Stimulated activated CD4-positive, alpha-beta T cell treated with anti-CD3 and anti-CD28 coated beads, Interleukin-12 subunit alpha, Interleukin-12 subunit beta, amount 100 ng/mL, for 48 hours (primary cell): ENCODE measurements at places on chromosomes 6 and 20.

DNA sequence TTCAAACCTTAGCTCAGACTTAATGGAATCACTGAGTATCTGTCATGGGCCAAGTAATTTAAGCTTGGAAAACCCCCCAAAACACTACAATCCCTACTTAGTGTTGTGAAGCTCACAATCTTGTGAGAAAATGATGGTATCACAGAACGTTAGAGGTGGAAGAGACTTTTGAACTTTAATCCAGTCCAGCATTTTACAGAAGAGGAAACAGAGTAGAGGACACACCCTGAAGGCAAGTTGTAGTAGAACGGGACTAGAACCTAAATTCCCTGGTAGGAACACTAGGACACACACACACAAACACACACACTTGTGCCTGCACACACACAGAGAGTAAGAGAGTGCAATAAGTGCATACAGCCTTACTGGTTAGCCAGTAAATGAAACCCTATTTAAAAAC, 50.2 kb upstream of the CAP2 start:
- DNase-seq: no peak

DNA sequence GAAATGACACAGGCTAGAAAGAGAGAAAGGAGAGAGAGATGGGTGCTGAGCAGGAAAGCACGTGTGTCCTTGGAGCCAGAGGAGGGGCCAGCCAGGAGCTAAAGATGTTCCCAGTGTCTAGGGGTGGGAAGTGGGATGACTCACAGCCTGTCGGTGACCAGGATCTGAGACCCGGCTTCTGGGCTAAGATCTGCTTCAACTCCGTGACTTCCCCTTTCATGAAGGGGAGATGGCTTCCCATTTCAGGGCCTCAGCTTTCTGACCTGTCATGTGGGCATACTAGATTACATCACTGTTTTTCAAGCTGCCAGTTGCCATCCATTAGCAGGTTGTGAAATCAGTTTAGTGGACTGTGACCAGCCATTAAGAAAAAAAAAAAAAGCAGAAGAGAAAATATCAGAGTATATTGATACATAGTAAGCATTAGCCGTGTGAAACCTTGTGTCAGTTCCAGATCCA, 5.4 kb downstream of the TGM3 start:
- no peak for DNase-seq

- DNase-seq: no peak
Observed at GRCh38 chr6:46116289-46116688, 13.5 kb upstream of the ENPP4 start.

DNA sequence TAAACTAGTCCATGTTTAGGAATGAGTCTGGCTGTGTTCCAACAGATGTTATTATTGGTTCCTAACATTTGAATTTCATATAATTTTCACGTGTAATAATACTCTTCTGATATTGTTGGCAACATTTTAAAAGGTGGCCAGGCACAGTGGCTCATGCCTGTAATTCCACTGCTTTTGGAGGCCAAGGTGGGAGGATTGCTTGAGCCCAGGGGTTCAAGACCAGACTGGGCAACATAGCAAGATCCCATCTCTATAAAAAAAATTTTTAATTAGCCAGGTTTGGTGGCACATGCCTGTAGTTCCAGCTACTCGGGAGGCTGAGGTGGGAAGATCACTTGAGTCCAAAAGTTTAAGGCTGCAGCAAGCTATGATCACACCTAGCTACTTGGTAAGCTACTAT, 116.2 kb downstream of the MTHFD1L start:
- DNase-seq: no peak

DNA sequence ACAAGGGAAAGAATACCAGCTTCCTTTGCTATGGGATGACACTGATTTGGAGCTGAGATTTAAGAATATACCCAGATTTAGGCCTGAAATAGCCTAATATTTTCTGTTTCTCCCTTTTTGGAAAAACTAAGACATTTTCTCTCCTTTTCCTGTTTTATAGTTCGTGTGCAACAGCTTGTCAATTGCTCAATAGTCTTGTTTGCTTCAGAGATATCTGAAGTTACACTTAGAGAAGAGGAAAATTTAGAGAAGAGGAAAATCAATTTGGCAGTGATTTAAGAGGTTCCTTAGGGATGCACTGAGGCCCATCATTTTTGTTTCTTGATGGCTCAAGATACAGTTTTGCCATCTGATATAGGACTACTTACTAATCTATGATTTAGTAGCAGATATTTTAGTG, 398.6 kb downstream of the RFPL4B start:
- DNase-seq: no peak

DNA sequence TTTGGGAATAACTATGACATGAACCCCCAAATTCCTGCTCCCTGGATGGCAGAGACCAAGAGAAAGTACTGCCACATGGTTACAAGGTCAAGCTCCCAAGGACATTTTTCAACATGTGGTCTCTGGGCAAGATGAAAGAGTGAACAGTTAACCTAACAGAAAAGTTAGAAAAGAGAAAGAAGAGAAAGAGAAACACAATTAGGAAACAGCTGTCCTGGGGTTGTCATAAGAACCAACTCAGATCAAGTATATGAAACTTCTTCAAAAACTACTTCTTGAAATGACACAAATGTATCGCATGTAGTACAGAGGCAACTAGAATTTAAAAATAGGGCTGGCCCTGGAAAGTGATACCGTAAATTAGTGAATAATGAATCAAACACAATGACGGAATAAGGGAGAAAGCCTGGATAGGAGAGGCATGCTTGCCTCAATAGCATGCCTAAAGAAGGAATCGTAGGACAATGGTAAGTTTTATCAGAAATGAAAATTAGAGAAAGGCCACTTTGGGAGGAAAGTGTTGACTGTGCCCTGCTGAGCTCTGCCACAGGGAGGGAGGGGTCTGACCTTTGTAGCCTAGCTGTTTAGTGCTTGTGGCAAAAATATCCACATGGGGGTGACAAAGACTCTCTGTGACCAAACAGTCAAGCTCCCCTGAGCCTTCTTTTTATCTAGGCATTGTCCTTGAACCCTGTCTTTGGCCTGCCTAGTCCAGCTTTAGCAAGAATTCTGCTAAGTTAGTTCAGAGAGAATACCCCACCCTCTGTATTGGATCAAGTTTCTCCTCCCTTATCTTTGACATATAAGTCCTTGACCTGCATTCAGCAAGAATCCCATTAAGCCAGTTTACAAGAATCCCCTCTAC, 4.3 kb upstream of the DCBLD1 start:
- DNase-seq: no peak

GRCh38 chr6:127790571-127790970, 110.3 kb downstream of the THEMIS start:
- DNase-seq: no peak

DNA sequence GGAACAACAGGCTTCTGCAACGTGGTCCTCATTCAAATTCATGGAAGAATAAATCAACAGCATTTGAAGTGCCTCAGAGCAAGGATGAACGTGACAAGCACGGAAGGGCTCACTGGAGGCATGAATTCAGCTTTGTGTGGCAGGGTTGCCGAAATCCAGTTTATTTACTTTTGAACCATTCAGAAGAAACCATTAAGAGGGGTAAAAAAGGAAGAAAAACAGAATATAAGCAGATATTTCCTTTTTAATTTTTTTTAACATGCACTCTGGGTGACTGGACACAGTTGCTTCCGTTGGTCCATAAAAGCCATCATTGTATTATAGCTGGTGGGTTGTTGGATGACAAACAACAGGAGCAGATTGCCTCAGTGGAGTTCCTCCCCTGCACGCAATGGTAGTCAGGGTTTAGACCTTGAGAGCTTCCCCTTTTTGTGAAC, 17.3 kb upstream of the SNRPB2 start:
- DNase-seq: no peak

- no peak for DNase-seq
Observed at GRCh38 chr6:115969207-115969929, 91.3 kb downstream of the FRK start.

GRCh38 chr6:32610682-32611296, 21.1 kb upstream of the HLA-DRB1 start:
- DNase-seq: no peak

GRCh38 chr6:90222724-90223198, 73.9 kb downstream of the BACH2 start:
- no peak for DNase-seq

- DNase-seq: no peak
Observed at GRCh38 chr6:134373282-134373922, 55.5 kb upstream of the SGK1 start.

DNA sequence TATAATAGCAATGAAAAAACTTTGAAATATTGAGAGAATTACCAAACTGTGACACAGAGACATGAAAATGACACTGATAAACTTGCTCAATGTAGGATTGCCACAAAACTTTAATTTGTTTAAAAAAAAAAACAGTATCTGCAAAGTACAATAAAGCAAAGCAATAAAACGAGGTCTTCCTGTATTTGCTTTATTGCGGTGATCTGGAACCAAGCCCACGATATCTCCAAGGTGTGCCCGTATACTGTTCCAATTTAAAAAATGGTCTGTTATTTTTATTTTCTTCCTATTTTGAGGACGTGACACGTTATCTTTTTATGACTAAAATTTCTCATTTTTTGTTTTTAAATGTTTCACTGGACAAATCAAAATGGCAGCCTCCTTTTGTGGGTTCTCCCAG, 25.5 kb downstream of the EYA2 start:
- DNase-seq: no peak

- DNase-seq: no peak
Observed at GRCh38 chr20:52552181-52552872, 360.7 kb upstream of the ZFP64 start.

DNA sequence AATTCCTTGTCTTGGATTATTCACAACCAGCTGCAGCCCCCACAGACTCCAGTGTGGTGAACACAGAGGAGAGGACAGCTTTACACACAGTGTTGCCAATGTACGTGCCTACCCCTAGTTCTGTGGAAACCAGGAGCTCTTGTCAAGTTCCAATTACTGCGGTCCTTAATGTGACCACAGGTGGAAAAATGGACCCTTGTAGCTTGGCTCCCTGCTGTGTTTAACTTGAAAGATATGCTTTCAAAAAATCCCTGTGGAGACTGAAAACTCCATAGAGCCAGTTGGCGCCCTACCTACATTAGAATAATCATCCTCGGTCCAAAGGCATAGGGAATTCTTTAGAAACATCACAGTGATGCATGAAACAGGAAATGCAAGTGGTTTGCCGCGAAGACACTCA, 118.3 kb upstream of the SLC22A23 start:
- no peak for DNase-seq

DNA sequence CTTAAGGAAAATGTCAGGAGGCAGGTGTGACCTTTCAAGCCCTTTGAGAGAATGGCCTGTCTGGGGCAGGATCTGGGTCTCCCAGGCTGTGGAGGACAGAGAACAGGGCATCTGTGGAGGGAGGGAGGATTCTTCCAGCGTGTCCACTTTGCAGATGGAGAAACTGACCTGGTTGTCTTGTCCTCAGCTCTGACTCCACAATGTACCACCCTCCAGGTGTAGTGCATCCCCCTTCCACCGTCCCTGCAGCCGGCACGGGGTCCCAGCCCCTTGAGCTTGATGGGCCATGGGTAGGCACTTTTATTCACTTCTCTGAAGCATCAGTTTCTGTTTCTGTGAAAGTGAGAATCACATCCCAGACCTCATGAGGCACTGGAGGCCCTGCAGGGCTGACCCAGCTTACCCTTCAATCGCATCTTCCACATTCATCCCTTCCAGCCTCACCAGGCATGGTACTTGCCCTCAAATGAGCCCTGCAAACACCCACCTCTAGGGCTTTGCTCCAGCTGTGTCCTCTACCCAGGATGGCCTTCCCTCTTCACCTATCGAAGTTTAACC, 4.6 kb upstream of the TGM2 start:
- no peak for DNase-seq

DNA sequence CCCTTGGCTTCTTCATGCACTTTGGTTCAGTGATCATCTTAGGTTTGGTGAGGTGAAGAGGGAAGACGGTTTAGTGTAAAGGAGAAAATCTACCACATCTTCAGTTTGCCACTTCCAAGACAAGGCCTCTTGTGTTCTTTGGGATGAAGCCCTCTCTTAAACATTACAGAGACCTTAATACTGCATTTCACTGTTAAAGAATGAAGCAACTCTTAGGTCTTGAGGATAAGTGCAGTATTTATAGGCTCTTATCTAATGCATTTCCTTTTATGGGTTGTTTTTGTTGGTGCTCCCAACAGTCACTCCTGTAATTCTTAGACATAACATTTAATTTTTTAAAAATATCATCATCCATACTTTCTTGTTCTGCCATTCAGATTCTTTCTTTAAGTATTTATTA, 139.9 kb upstream of the LAMP5 start:
- no peak for DNase-seq

DNA sequence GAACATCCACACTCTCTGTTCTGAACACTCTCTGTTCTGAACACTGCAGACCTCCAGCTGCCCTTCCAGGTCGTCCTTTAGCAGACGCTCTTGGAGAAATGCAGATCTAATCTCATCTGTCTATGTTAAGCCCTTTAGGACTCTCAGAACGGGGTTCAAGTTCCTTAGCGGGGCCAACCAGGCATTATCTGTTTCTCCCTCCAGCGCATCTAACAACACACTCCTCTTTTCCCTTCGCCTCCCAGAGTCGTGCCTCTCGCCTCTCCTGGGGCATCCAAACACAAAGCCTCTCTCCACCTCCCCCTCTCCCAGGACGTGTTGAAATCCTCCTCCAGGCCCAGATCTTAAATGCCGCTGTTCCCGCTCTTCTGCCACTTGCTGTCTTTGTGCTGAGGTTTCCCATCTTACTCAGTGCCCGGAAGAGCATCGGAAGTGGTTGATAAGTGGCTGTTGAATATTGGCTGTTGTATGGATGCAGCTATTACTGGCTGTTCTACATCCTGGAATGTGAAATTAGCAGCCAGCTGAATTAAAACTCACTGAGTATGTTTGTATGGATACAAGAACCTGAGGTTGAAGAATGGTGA, 108.4 kb upstream of the GGTLC1 start:
- DNase-seq: no peak

DNA sequence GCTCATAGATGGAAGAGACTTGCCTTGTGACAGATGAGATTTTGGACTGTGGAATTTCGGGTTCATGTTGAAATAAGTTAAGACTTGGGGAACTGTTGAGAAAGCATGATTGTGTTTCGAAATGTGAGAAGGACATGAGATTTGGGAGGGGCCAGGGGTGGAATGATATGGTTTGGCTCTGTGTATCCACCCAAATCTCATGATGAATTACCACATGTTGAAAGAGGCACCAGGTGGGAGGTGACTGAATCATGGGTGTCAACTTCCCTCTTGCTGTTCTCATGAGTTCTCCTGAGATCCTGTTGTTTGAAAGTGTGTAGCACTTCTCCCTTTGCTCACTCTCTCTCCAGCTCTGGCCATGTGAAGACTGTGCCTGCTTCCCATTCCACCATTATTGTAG, 17.9 kb downstream of the AHI1 start:
- DNase-seq: no peak

DNA sequence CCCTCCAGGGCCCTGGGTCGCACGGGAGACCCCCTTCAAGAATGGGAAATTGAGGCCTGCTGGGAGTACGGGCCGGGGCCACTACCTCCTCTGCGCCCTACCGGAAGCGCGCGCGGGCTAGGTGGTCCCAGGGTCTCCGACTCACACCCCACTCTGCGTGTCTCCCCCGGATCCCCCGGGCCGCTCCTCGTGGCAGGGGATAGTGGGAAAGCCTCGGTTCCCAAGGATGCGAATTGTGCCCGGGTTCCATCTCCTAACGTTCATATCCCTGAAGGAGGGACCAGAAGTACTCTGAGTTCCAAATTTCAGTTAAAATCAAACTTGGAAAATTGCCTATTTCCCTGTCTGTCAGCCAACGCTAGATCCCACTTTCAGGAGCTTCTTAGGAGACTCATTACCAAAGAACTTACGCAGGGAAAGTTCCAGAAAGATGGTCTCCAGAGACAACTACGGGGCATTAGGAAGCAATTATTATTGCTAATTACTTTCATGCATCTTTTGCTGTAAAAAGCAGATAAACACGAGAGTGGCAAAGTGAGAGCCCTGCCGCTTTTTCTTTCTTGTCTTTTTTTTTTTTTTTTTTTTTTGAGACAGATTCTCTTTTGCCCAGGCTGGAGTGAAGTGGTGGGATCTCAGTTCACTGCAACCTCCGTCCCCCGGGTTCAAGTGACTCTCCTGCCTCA, 858 bp downstream of the FAM83D start:
- no peak for DNase-seq
